Esophagus muscularis mucosa (tissue), 4 donors: ENCODE measurements at places on chromosomes 2 and 18. TPM values are rescaled to one million over a fixed set of nuclear protein-coding genes. Genes with fewer than 3 reads are reported as not detected.

The IL1RN gene
- 4.1 TPM for total RNA-seq

The KCNE4 gene
- 14.8 TPM for total RNA-seq

The DSG4 gene
- total RNA-seq = not detected

DNA sequence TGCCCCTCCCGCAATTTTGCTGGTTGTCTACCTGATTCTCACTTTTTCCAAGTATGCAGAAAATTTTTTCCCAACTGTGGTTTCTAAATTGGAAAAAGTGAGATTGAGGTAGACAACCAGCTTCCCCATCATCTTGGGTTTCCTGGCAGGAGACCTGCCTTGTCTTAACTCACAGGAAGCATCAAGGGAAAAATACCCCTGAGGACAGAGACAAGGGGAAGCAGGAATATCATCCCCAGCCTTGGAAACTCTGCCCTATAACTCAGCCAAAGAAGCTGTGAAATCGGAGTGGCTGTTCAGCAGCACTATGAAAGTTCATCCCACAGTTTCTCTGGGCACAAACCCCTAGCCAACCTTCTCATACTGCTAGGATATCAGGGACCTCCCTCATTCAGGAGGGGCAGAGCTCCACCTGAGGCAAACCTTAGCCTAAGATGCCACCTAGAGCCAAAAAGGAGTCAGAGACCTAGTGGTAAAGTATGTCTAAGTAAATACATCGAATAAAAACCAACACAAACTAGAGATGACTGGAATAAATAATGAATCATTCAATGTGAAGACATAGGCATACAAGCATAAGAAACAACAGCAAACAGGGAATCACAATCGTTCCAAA lies 68.2 kb downstream of the ZSWIM2 start:
- no peak for DNase-seq

GRCh38 chr2:219533930-219534661 lies 9.5 kb downstream of the CHPF start:
- no peak for DNase-seq

GRCh38 chr2:224283466-224283965 lies 118.4 kb downstream of the FAM124B start:
- no peak for DNase-seq
